ENCODE measurements at places on chromosomes 11 and 22. TPM values are rescaled to one million over a fixed set of nuclear protein-coding genes. Genes with fewer than 3 reads are reported as not detected.

DNA sequence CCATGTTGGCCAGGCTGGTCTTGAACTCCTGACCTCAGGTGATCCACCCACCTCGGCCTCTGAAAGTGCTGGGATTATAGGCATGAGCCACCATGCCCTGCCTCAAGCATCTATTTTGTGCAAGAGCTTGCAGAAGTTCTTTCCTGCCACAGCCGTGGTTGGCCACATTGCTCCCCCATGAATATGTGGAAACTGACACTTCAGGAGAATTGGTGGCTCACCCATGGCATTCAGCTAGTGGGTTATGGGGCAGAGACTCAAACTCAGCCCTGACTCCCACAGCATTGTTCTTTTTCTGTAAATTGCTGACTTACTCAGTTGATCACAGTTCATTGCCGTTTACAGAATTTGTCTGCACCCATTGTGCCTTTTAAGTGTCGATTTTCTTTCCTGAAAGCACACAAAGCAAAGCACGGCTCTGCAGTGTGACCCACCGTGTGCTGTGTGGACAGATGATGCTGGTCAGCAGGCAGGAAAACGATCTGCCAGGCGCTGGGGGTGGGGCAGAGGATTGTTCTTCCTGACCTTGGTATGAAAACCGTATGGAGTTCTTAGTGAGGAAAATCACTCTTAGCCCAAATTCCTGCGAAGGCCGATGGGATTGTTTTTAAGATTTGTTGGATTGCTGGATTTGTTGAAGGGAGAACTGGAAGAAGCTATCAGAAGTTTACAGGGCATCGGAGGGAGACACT lies 115.6 kb downstream of the PTPRJ start:
- H3K4me1 ChIP-seq, result peaks cover 10% of the 10 kb centered on the region
- H3K27me3 ChIP-seq, result no peaks in the 10 kb centered on the region
- no peak overlapping the region for H3K4me3 ChIP-seq
- no peaks in the 10 kb centered on the region for H3K36me3 ChIP-seq

DNA sequence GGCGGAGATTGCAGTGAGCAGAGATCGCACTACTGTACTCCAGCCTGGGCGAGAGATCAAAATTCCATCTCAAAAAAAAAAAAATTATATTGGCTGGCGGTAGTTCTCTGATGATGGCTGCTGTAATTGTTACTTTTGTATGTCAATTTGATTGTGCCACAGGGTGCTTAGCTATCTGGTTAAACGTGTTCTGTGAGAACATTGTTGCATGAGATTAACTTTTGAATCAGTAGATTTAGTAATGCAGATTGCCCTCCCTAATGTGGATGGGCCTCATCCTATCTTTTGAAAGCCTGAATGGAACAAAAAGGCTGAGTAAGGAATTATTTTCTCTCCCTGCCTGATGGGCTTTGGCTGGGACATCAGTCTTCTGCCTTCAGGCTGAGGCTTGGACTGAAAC lies 654.2 kb downstream of the OPCML start:
- H3K36me3 ChIP-seq, result no peaks in the 10 kb centered on the region
- H3K4me3 ChIP-seq, result no peak overlapping the region
- no peak overlapping the region for H3K27ac ChIP-seq
- H3K4me1 ChIP-seq, result no peaks in the 10 kb centered on the region
- DNase-seq, result no peak

- H3K4me3 ChIP-seq, result no peak overlapping the region
- H3K27me3 ChIP-seq, result no peaks in the 10 kb centered on the region
- H3K4me1 ChIP-seq, result peaks cover 2% of the 10 kb centered on the region
- DNase-seq, result no peak
Measured at GRCh38 chr11:102279641-102280170, 37.6 kb upstream of the BIRC3 start.

The TYMP gene
- 14.8 TPM for total RNA-seq

The RAB38 gene
- total RNA-seq, result 4.3 TPM

The DDX17 gene
- total RNA-seq, result 487 TPM
